ENCODE measurements at places on chromosomes 16 and 17. TPM values are rescaled to one million over a fixed set of nuclear protein-coding genes. Genes with fewer than 3 reads are reported as not detected.

The KRTAP4-8 gene
- total RNA-seq = not detected

The CES3 gene
- total RNA-seq = 1.9 TPM

The TEN1 gene
- total RNA-seq = 5.8 TPM

The SMIM36 gene
- not detected for total RNA-seq

The CMTM2 gene
- 0.67 TPM for total RNA-seq

- H3K27ac ChIP-seq = no peak overlapping the region
- no peaks in the 10 kb centered on the region for H3K36me3 ChIP-seq
- peaks cover 17% of the 10 kb centered on the region for H3K4me1 ChIP-seq
- no peak for DNase-seq
- H3K27me3 ChIP-seq = no peaks in the 10 kb centered on the region
- no peak overlapping the region for H3K4me3 ChIP-seq
Measured at GRCh38 chr17:62921817-62922216, 44.2 kb upstream of the TANC2 start.

DNA sequence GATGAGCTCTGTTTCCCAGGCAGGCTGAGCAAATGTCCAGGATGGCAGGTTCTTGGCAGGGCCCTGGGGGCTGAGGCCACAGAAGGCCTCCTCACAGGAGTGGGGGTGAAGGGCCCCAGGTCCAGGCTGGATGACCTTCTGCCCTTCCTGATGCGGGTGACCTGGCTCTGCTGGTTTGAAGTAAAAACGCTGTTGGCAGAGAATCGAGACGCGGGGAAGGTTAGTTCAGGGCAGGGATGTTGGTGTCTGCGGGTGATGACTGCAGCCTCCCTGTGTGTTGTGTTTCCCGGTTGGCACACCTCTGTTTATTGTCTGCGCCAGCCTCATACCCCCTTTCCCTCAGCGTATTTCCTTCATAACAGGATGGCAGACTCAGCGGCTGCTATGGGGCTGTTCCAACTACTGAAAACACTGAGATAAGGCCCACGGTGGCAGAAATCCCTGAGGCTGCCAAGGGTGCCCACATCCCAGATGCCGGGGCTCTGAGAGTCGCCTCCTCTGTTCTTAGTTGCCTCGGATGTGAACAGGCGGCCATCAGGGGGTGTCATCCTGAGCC is 104.6 kb downstream of the METRNL start:
- no peak overlapping the region for H3K4me3 ChIP-seq
- H3K4me1 ChIP-seq = no peaks in the 10 kb centered on the region
- no peak overlapping the region for H3K27ac ChIP-seq
- no peaks in the 10 kb centered on the region for H3K27me3 ChIP-seq
- DNase-seq = no peak
- H3K36me3 ChIP-seq = no peaks in the 10 kb centered on the region

DNA sequence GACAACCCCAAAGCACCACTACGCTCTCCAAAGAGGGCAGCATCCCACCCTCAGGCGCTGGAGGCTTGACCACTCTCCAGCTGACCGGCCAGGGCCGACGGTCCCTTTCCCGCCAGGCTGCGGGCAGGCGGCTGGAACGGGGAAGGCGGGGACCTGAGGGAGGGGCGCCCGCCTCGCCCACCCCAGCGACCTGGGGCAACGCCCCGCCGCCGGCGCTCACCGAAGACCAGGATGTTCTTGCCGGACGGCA is 431 bp downstream of the DYNC1LI2 start:
- no peaks in the 10 kb centered on the region for H3K27me3 ChIP-seq
- peaks cover 38% of the 10 kb centered on the region for H3K36me3 ChIP-seq
- H3K4me3 ChIP-seq = peak overlapping the region; percentile 98
- H3K4me1 ChIP-seq = peaks cover 48% of the 10 kb centered on the region
- no peak for DNase-seq

DNA sequence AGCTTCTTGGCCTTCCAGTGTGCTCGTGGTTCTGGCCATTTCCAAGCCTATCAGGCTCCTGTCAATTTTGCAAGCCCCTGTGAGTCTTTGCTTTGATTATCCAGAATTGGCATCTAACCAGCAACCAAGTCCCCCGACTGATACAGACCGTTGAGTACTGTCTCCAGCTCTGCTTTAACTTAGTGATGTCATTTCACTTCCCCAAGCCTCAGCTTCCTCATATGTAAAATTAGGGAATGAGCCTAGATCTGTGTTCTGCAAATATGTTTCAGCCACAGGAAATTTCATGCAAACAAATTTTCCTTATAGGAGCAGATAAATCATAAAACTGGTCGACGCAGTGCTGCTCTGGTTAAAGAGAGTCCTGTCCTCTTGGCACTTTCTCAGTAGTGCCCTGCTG is 60.1 kb upstream of the WSB1 start:
- no peak for DNase-seq
- no peak overlapping the region for H3K4me3 ChIP-seq
- H3K4me1 ChIP-seq = peaks cover 3% of the 10 kb centered on the region
- no peaks in the 10 kb centered on the region for H3K27me3 ChIP-seq
- H3K27ac ChIP-seq = no peak overlapping the region
- H3K36me3 ChIP-seq = no peaks in the 10 kb centered on the region

- H3K27ac ChIP-seq = no peak overlapping the region
- no peak overlapping the region for H3K4me3 ChIP-seq
- H3K27me3 ChIP-seq = no peaks in the 10 kb centered on the region
- DNase-seq = no peak
Measured at GRCh38 chr17:55734128-55734781, 11.6 kb upstream of the TMEM100 start.

DNA sequence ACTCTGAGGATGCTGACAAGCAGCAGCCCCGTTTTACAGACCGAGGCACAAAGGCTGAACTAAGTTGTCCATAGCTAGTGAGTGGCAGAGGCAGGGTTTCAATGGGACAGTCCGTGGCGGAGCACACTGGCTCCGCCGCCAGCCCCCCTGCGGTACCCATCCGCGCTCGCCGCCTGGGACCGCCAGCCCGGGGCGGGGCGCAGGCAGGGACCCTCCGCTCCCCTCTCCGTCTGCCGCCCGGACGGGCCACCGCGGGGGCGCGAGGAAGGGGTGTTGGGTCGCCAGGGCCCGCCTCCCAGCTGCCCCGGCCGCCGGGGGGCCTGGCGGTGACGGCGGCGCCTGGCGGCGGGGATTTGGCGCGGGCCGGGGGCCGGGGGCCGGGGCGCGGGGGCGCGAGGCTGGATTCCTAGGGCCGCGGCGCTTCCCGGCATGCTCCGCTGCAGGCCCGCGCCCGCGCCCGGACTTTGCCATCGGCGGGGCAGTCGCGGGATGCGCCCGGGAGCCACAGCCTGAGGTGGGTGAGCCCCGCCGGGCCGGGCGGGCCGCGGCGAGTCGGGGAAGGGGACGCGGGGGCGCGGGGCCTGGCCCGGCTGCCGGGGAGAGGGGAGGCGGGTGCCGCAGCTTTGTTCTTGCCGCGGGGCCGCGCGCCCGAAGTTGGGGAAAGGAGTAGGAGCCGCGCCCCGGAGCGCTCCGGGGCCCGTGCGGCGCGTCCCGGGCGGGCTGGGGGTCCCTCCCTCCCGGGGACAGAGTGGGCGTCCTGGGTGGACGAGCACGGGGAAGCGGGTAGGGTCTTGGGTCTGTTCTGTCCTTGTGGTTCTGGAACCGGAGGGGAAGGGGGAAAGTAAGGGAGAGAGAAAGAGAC is at the start of gene TMEM98:
Gene TMEM98 (plus strand): TSS at position 430 of the 862 bp plus-strand sequence. CDS start 3,376 bp downstream, outside the sequence.
- H3K27me3 ChIP-seq = peaks cover 44% of the 10 kb centered on the region
- H3K4me3 ChIP-seq = peak within 1 kb of the TSS; percentile 52
- DNase-seq = peak; percentile 27
- H3K36me3 ChIP-seq = no peaks in the 10 kb centered on the region
